Left lobe of liver (tissue), 2 donors: ENCODE measurements at places on chromosomes 5 and 9.

- DNase-seq, result no peak
These were observed 21.8 kb downstream of the DENND4C start for GRCh38 chr9:19252174-19252884.

GRCh38 chr5:52758014-52758413, 29.7 kb upstream of the ITGA1 start:
- no peak for DNase-seq

- DNase-seq, result no peak
These were observed 41.1 kb upstream of the DAP start for GRCh38 chr5:10801931-10802666.

- DNase-seq, result no peak
These were observed 32.4 kb downstream of the WHRN start for GRCh38 chr9:114472765-114473446.

DNA sequence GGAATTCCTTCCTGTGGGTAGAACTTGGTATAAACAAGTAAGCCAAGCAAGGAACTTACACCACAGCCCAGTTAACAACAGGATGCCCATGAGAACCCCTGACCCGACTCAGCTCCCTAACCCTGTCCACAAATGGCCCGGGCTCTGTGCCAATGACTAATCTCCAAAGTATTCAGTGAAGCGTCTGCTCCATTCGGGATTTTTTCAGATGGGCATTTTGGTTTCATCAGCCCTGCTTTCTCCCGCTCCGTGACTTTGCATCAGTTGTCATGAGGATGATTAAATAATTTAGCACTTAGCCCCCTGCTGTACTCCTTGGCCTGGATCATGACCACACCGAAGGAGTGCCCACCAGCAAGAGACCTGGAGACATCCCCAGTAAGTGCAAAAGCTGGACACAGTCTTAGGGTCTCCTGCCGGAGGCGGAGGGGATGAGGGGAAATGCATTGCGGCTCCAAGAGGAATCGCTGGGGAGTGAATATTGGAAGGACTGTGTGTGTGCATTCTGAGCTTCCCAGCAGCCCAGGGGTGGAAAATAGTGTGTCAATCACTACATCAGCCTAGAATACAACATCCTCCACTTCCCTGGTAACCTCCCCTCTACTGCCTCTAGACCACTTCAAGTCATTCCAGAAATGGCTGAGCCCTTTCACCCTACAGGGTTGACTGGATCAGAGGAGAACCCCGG, 41.4 kb upstream of the DNAH5 start:
- no peak for DNase-seq

DNA sequence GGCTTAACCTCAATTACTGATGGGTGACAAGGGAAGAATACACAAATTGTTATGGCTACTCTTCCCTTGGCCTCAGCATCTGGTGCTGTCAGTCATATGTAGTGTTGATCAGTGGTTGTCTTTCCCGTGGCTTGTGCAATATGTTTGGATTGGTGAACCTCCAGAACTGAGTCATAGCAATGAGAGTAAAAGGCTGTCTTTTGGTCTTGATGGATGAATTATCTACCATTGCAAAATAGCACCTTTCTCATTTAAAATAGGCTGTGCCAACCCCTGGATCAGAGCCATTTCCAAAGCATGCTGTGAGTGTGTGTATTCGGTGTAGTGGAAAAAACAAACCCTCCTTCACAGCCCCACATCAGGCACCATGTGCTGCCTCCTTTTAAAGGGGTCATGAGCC, 14.6 kb upstream of the F2R start:
- DNase-seq, result peak; percentile 87

DNA sequence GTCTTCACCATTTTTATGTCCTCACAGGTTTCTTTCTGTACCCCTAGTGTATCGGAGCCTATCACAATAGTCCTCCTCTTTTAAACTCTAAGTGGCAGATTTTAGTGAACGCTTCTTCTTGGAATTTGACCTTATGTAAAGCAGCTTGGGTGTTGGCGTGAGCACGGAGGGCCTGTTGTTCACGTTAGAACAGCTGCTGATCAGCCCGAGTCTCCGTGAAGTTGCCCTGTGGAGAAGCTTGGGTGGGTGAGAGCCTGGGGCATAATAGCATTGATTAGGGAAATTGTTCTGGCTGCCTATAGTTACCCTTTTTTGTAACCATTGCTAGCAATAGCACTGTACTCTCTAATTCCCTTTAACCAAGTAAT, 167.0 kb upstream of the OTULINL start:
- DNase-seq, result no peak

DNA sequence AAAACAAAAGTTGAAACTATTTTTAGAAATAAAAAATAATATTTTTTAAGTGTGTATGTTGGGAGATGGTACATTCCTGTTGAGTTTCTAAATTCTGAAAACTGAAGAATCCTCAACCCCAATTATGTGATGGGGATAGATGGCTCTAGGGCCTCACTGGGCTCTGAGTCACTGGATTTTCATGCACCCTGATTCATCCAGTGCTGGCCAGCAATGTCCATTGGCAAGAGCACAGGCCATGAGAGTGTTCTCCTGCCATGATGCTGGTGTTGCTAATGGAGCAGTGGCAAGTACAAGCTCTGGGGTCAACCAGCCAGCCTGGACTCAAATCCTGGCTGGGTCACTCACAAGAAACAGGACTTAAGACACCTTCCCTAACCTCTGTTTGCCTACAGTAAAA, 23.3 kb downstream of the SMIM23 start:
- no peak for DNase-seq

DNA sequence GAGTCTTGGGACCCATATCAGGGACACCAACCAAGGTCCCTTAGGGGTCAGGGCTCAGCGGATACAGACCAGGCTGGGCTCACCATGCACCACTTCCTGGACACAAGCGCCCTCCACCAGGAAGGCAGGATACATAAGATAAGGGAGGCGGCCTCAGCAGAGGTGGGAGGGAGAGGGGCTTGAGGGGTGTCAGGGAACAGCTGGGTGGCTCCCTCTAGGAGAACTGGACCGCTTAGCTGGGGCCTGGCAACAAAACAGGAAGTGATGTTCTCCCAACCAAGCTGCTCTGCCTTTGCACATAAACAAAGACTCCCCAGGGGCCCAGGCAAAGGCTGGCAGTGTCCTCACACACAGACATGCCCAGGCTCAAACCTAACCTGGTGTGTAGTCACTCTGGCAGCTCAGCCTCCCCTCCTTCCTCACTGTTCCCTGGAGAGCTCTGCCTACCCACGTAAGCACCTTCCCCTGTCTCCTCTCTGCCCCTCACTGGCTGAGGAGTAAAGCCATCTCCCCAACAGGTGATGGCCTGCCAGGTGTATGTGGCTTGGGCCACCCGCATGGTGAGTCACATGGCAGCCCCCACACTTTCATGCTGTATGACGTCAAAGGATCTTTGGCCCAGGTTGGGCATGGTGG, 5.8 kb upstream of the BICD2 start:
- DNase-seq, result no peak

DNA sequence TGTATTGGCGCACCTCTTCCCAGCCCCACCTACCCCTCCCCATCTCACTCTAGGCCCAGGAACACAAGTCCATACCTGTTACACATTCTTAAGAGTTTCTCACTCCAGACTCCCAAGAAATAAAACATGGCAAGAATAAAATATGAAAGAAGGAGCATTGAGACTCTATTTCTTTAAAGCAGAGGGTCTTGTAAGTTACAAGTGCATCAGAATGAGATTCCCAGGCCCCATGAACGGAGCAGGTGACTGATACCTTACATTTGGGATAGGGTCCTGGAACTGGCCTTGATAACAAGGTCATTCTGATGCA, 5.7 kb downstream of the EGR1 start:
- no peak for DNase-seq

DNA sequence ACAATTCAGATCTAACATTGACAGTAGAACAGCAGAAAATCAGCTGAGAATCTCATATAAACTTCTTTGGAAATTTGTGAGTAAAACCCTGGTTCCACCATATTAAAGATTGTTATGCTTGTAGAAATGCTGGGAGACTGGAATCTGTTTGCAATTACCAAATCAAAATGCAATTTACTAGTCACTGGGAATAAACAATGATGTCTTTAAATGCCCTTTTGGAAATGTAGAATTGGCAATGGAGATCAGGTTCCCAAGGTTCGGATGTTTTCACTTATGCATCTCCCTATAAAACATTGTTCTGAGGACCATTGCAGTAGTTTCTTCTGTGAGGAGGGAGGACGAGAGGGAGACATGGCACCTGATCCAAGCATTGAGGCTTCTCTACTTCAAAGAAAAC, 384.4 kb downstream of the TMEM167A start:
- no peak for DNase-seq

DNA sequence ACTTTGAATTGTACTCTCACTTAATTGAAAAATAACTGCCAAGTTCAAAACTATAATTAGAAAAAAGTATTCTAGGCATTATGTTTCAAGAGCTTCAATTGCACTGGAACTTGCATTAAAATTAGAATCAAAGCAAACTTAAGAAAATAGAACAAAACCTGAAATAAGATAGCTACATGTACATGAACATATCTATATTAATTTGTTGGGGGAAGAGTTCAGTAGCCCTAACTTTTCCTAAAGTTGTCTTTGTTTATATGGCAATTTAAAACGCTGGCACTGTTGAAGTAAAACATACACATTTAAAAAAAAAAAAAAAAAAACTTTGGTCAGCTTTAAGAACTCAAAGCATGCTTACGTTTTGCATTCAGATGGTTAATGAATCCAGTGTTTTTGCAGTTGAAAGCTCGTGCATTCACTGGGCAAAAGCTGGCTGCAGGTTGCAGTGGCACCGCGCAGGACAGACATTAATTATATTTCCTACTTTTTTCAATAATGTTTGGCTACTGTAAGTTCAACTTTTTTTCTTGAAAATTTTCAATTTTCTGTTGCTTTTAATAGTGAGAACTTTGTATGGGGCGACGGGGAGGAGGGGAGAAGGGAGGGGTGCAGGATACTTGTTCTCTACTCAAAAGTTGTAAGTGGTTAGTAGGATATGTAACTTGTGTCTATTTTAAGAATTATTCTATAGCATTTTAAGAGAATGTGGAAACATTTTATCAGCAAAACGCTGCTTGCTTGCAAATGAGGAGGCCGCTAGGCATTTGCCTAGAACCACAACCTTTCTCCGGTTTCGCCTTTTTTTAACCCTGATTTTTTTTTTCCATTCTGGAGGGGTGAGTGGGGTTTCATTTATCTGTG, 3.9 kb downstream of the NR2F1 start:
- no peak for DNase-seq

DNA sequence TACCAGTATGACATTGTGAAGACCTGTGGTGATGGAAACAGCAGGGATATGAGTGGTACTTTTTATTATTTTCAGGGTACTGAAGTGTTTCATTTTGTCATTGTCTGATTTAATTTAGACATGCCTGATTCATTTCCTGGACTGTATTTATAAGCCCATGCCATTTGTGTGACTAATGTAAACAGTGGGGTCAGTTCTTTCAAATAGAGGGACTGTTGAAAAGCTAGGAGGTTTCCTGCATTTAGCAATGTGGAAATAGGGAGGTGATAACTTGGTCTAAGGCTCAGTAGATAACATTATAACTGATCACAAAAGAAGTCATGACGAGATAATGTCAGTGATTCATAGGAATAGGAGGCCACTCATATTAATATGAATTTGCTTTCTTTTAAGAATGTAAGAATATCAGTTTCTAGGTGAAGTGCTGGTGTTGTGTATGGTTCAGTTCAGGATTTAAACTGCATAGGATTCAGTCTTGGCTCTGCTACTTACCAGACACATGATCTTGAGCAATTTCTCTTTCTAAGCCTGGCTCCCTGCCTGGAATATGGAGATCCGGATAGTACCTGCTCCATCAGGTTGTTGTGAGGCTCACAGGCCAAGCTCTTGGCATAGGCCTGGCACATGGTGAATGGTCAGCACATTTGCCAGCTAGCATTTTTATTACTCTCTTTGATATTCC, 7.5 kb downstream of the RASGRF2 start:
- peak; percentile 81 for DNase-seq

DNA sequence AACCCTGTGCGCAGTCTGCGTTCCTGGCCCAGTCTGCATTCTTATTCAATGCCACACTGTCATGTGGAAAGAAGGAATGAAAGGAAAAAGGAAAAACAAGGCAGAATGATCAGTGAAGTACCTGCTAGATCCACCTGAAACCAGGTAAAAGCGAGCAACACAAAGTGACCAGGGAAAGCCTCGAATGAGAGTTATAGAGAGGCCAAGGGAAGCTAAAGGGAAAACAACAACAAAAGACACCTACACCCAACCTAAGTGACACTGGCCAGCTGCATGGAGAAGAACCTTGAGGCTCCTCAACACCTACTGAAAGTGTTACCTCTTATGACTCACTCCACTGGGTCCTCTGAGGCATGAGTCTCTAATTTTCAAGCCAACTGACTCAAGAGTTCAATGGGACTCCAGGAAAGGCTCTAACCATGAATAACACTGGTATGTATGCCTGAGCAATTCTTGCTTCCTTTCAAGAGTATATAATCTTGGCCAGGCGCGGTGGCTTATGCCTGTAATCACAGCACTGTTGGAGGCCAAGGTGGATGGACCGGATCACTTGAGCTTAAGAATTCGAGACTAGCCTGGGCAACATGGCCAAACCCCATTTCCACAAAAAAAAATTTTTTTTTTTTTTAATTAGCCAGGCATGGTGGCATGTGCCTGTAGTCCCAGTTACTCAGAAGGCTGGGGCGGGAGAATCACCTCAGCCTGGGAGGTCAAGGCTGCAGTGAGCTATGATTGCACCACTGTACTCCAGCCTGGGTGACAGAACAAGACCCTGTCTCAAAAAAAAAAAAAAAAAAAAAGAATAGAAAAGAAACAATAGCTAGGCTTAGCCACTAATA, 29.0 kb downstream of the MTMR12 start:
- no peak for DNase-seq

- DNase-seq, result no peak
These were observed 287.7 kb downstream of the FBXL7 start for GRCh38 chr5:15787681-15788080.
